ENCODE measurements at places on chromosomes 7 and 10.
A peak's percentile ranks its signal among the peaks of the same experiment; 100 is the strongest.

DNA sequence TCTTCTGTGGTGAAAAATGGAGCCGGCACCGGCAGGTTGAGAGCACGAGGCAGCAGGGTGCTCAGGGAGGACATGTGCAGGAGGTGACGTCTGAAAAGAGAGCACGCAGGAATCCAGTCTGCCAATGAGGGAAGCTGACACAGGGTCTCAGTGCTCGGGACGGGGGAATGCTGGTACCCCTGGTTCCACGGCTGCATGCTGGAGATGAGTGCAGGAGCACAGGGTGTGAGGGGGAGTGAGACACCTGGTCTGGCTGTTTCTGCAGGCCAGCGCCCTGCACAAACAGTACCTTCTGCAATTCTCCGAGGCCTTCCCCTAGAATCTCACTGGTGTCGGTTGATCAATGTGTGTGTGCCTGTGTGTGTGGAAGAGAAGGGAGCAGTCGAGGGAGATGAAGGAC lies 72.7 kb downstream of the VOPP1 start:
- no peak for DNase-seq

- DNase-seq = no peak
These were observed 51.6 kb upstream of the MPP7 start for GRCh38 chr10:28354511-28354910.

- no peak for DNase-seq
These were observed 8.0 kb upstream of the ZNRF2 start for GRCh38 chr7:30276203-30276900.

DNA sequence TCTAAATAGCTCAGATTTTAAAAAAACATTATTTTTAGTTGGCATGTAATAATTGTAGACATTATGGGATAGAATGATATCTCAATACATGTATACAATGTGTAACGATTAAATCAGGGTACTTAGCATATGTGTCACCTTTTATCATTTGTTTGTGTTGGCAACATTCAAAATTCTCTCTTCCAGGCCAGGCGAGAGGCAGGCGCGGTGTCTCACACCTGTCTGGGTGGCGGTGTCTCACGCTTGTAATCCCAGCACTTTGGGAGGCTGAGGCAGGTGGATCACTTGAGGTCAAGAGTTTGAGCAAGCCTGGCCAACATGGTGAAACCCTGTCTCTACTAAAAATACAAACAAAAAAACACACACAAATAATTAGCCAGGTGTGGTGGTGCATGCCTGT lies 151.7 kb downstream of the RTKN2 start:
- DNase-seq = no peak

DNA sequence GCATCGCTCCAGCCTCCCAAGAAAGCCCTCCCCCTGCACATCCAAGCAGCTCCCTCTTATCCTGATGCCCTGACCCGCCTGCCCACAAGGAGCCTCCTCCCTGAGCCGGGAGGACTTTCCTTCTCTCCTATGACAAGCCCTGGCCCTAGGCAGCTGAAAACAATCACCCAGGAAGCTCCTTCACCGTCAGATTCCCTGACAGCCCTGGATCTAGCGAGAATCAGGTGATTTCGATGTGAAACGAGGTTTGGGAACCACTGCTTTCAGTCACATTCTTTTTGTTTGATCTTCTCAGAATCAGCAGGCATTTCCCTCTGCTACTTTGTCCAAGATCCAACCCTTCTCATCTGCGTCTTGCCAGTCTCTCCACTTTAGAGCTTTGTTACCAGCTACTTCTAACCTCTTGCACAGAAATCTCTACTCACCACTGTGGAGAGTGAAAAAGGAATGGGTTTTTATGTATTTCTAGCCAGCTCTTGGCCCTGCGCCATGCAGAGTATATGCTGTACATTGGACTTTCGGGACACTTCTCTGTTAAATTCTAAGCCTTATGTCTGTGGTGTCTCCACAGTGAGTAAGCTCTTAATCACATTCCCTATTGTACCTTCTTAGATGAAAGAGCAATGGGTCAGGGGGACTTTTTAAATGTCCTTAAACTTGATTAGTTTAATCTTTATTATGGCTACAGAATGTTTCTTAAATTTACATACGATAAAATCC lies 253.2 kb upstream of the C7orf33 start:
- no peak for DNase-seq

DNA sequence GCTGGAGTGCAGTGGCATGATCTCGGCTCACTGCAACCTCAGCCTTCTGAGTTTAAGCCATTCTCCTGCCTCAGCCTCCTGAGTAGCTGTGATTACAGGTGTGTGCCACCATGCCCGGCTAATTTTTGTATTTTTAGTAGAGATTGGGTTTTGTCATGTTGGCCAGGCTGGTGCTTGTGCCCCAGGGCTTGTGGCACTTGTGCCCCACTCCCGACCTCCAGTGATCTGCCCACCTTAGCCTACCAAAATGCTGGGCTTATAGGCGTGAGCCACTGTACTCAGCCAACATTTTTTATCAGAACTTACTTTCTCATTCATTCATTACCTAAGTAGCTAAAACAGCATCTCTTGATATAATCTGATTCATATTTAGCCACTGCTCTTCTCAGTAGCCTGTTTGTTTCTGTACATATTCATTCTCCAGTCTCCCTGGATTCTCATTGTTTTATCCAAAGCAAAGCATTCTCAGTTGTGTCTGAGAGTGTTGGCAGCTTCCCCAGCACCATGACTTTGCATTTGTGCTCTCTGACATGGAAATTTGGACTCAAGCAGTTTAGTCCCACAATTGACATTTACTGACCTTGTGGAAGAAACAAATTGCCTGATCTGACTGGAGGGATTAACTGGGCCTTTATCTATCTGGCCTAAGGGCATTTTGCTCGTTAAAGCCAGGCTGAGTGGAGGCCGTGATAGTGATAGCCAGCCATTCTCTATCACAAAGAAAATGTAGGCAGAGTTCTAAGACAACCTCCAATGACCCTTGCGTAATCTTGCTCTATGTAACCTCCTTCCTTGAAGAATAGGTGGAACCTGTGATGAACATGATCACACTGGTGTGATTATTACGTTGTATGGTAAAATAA lies 44.9 kb downstream of the AKR1B15 start:
- peak; percentile 92 for DNase-seq

- DNase-seq = peak; percentile 44
These were observed 54.6 kb downstream of the HACD1 start for GRCh38 chr10:17562614-17563013.

DNA sequence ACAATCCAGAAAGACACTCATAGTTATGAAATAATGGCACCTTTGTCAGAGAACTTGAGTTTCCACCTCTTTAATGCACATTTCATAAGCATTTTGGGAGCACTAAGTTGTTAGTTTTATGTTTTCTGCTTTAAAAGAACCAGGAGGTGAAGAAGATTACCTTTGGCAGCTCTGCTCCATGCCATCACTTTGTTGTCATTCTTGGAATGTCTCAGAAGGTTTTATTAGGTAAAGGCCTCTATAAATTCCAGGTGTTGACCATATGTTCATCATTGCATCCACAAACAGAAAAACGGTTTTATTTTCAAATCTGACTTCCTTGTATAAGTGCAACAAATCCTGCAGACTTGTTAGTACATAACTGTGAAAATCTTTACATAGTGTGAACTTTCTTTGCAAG lies 424.8 kb downstream of the MDFIC start:
- no peak for DNase-seq

GRCh38 chr10:21650353-21650752 lies 116.3 kb downstream of the MLLT10 start:
- DNase-seq = no peak

- no peak for DNase-seq
These were observed 23.0 kb downstream of the ADGRA1 start for GRCh38 chr10:133110609-133111275.

DNA sequence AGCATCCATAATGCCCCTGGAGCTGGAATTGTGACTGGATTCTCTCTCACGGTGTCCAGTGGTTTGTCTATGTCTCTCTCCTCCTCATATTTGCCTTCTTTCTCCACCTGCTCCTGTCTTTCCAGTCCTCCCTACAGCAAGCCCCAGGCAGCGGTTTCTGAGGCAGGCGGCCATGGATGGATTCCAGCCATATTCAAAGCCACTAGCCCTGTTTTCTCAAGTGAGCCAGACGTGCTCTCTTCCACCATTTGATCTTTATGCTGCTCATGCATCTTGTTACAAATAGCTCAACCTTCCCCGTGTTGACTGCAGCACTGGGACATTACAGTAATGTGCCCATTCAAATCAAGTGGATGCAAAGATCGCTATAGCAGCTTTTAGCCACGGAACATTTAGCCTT lies 387.2 kb upstream of the PODXL start:
- no peak for DNase-seq

- DNase-seq = no peak
These were observed 431.0 kb upstream of the GALNT17 start for GRCh38 chr7:70700941-70701425.

DNA sequence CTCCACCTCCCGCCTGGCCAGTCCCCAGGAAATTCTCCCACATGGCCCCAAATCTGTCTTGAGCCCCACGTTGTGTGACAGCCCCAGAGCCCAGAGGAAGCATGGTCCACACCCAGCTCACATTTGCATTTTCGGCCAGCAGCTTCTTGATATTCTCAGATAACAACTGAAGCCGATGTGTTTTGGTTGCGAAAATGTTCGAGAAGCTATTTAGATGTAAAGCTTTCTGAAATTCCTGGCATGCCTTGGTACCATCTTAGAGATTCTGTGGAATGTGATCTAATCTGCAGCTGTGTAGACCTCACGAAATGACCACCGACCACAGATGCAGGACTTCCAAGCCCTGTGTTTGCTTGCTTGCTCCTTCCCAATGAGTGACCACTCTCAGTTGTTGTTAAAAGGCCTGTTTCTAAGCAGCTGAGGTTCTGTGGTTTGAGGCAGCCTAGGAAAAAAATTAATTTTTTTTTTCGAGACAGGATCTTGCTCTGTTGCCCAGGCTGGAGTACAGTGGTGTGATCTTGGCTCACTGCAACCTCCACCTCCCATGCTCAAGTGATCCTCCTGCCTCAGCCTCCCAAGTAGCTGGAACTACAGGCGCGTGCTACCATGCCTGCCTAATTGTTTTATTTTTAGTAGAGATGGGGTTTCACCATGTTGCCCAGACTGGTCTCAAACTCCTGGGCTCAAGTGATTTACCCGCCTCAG lies 8.8 kb downstream of the SLC4A2 start:
- DNase-seq = no peak

GRCh38 chr10:97538839-97539238 lies 33.7 kb upstream of the ANKRD2 start:
- DNase-seq = no peak

DNA sequence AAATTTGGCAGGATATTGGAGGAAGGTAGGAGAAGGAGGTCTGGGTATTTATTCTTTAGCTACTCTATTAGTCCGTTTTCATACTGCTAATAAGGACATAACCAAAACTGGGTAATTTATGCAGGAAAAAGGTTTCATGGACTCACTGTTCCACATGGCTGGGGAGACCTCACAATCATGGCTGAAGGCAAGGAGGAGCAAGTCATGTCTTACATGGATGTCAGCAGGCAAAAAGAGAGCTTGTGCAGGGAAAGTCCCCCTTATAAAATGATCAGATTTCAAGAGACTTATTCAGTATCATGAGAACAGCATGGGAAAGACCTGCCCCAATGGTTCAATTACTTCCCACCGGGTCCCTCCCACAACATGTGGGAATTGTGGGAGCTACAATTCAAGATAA lies 1.9 kb upstream of the INMT start:
- DNase-seq = no peak

GRCh38 chr7:151597541-151598444 lies 78.1 kb upstream of the RHEB start:
- DNase-seq = peak; percentile 54

DNA sequence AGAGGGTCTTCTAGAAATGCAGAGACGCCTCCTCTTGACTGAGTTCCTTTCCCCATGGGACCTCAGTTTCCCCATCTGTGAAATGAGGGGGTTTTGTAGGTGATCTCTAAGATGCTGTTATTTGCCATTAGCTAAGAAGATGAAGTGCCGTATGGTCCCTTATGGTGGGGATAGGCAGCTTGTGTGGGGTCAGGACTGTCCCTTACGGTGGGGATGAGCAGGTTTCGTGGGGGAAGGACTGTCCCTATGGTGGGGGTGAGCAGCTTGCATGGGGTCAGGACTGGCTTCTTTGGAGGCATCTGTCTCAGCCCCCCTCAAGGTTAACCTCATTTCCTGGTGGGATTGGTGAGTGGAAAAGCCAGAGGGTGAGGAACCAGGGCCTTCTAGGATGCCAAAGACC lies 148.3 kb upstream of the GPR26 start:
- DNase-seq = no peak

DNA sequence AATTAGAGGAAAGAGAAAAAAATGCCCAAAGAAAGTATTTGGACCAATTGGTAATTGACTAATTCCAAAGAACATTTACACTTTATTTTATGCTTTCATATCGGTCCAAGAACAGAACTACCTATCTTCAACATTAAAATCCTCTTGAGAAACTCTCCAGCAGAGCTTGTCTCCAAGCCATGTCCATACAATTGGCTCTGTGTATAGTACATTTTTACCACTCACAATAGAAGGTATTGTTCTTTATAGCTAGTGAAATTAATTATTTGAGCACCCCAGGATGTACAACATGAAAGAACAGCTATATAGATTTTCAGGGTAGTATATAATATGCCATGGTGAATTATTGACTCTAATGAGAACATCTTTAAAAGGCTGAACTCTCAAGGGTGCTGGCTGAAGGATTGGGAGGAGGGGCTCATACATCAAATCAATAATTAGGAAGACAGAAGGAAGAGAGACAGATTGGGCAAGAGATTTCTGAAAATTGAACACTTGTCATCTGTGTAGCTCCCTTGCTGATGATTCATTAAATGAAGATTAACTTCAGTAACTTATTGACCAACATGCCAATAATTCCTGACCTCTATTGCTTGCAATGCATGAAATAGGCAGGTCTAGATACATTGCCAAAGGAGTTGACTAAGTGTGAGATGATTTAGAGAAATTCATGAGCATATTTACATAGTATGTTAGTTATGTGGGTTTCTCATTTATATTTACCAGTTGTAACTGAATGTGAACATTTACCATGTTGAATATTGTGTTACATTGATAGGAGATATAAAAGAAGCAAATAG lies 249.7 kb downstream of the MTERF1 start:
- DNase-seq = no peak
